ENCODE measurements at places on chromosomes 6 and 20.
A peak's percentile ranks its signal among the peaks of the same experiment; 100 is the strongest.

GRCh38 chr6:134080171-134080795 is 27.9 kb upstream of the SLC2A12 start:
- no peak for DNase-seq

- no peak for DNase-seq
Measured at GRCh38 chr6:43468748-43469681, 8.4 kb upstream of the TJAP1 start.

- no peak for DNase-seq
Measured at GRCh38 chr6:24489881-24490280, 503 bp upstream of the GPLD1 start.

DNA sequence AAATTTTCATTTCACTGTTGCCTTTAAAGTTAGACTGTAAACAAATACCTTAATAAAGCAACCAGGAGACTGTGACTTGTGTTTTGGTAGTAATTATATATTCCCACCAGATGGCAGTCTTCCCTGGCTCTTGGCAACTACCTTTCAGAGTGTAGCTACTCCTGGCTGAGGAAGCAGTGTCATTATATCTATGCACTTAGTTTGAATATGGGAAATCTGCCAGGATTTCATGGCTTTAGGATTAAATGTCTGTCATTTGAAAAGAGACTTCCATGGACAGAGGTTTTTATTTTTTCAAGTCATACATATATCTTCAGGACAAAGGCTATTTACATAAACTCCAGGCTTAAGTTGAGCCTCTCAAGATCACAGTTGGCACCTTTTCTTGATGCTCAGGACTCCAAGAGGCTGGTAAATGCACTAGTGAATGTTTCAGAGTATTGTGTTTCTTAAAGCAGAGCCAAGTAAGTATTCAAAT is 160.1 kb downstream of the C6orf58 start:
- DNase-seq, result peak; percentile 4

DNA sequence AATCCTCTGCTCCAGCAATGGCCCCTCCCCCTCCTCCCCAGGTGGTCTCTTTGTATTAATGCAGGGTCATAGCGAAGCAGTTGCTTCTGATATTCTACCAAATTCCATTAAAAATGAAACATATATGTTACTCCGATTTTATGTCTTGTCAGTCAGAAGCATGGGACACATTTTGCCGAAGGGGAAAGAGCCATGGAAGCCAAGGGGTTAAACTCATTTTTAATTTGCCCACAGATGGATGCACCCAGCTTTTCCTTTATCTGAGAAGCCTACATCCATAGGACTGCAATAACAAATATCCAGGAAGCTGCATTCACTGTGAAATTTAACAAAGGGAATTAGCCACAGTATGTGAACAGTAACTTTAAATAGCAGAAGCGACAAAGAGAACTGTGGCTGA is 688.2 kb downstream of the QKI start:
- no peak for DNase-seq

DNA sequence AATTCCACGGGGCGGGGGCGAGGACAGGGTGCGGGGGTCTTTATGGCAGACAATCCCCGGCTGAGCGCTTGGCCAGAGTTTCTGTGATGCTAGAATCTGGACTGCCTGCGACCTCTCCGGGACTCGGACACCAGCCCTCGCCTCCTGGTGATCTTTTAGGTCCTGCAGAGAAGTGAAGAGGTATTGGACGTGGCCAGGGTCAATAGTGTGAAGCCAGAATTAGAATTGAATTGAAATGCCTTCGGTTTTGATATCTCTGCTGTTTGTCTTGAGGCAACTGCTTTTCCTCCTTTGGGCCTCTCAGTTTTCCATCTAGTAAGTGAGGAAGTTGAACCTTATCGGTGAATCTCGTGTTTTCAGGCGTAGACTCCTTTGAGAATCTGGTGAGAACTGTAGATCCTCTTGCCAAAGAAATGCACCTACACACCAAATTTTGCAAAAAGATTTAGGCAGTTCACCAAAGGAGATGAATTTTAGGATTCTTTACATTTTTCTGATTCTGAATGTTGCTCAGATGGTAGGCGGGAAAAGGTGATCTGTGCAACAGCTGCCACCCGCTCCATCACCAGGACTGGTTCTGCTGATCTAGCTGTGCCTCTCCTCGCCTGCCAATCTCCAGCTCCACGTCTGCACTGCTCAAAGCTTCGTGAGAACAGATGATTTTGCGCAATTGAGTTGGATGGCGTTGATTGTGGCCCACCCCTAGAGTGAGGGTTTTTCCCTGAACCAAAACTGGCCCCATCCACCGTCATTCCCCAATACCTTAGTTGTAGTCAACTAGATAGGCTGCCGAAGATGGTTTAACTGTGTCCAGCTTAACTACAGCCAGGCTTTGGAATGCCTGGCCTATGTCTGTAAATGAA is 837 bp upstream of the OSER1 start:
- DNase-seq, result no peak

DNA sequence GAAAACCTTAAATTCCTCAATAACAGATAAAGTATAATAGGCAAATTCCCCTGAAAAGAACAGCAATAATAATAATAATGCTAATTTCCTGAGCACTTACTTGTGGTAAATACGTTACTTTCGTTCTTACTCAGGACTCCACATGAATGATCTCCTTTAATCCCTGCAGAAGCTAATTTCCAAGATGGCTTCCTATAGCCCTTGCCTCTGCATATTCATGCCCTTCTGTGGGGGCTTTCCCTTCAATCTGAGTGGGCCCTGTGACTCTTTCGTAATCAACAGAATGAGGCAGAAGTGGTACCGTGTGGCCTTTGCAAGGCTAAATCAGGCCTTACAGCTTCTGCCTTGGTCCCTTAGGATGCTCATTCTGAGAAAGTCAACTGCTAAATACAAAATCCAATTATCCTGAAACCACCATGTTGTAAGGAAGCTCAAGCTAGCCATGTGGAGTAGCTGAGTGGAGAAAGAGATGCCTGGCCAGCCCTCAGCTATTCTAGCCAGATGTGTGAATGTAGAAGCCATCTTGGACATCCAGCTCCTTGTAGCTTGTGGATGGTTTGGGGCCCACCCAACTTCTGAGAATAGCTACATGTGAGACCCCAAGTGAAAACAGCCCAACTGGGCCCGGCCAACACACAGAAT is 50.5 kb downstream of the MCUR1 start:
- no peak for DNase-seq

DNA sequence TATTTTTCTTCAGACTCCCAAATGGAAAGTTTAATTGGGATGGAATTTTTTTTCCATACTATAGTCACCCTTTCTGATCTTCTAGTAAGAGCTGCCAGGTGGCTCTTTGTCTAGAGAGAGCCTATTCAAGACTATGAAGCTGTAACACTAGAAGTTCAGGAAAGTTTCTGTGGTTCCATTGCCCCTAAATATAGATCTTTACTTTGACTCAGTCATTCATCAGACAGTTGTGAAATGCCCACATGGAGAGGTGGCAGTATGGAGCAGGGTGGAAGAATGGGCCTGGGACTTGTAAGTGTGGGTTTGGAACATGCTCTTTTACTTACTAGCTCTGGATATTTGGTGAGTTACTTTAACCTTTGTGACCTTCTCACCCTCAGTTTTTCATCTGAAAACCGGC is 87.8 kb downstream of the CTNNBL1 start:
- no peak for DNase-seq

DNA sequence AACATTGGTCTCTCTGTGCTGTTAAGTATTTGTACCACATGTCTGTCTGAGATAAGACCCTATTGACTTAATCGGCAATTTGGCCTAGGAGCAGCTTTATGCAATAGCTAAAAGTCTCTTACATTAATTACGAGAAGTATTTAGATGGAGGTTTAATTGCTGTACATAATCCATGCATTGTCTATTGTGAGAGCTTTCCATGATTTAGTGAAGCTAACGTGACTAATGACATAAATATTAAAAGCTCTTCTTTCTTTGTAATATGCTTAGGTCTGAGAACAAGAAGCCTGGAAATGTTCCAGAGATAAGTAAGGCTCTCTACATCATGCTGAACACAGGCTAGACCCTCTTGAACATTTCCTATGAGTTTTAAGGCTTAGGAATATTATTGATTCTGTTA is 32.7 kb upstream of the FAM83B start:
- no peak for DNase-seq
